Lung microvascular endothelial cell (primary cell): ENCODE measurements at places on chromosomes 2 and 18. TPM values are rescaled to one million over a fixed set of nuclear protein-coding genes. Genes with fewer than 3 reads are reported as not detected.

DNA sequence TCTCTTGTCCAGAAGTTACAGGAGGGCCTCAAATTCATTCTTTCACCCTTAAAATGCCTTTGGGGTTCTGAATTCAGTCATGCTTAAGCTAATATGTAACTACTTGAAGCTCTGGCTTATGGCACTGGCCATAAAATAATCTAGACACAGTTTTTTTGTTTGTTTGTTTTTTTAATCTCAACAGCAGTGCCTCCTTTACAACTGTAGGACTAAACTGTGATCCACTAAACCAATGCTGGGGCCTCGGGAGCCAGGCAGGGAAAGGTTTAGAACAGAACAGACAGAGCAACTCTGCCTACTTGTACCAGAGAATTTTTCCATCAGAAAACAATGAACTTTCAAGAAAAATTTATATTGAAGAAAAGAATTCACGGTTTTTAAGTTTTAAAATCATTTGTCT lies 1.7 kb downstream of the STAM2 start:
- no peak for DNase-seq

- DNase-seq = no peak
Observed at GRCh38 chr2:121038431-121038830, 246.6 kb downstream of the TFCP2L1 start.

TDRD15 gene
- total RNA-seq = not detected in 2 replicates

SRD5A2 gene
- total RNA-seq = not detected in 2 replicates
